Astrocyte (in vitro differentiated cells and primary cell): ENCODE measurements at places on chromosomes 1 and 21. TPM values are rescaled to one million over a fixed set of nuclear protein-coding genes. Genes with fewer than 3 reads are reported as not detected.
A peak's percentile ranks its signal among the peaks of the same experiment; 100 is the strongest.

DNA sequence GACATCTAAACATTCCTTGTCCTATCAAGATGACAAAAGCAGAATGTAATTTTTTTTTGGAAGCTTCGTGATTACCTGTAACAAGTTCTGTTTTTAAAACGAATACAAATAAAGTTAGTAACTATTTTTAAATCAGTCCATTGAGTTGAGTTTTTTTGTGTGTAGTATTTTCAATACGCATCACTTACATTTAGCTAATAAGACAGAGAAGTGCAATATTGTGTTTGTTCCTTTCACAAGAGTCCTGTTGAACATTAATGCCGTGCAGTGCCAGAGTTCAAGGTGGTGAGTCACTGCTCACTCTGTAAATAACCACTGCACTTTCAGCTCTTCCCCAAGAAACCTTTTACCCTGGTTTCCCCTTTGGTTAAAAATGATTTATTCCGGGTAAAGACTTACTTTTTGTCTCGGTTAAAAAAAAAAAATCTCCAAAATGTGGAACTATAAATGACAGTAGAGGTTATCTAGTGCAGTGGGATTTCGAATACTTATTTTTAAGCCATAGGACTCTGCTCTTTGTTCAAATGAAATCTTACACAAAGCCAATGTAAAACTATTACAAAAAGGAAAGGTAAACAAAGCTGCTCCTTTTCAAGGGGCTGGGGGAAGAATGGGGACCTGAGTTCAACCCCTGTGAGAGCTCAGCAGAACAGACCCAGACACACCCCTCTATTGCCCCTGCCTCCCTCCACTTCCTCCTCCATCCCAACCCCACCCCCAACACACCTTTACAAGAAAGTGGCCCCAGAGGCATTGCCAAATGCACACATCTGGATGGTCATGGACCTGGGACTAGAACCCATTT lies 14.8 kb upstream of the NCMAP start:
- H3K4me1 ChIP-seq = peaks cover 6% of the 10 kb centered on the region
- no peaks in the 10 kb centered on the region for H3K36me3 ChIP-seq
- peak; percentile 55 for DNase-seq
- no peak overlapping the region for H3K27ac ChIP-seq
- no peaks in the 10 kb centered on the region for H3K27me3 ChIP-seq

GRCh38 chr1:32204943-32205361 lies 519 bp upstream of the IQCC start:
- peak overlapping the region; percentile 55 for H3K27ac ChIP-seq
- no peaks in the 10 kb centered on the region for H3K27me3 ChIP-seq
- no peak for DNase-seq

GRCh38 chr1:208256091-208256490 lies 11.9 kb upstream of the PLXNA2 start:
- H3K36me3 ChIP-seq = no peaks in the 10 kb centered on the region
- peaks cover 12% of the 10 kb centered on the region for H3K4me1 ChIP-seq
- DNase-seq = no peak
- H3K27me3 ChIP-seq = peaks cover 3% of the 10 kb centered on the region
- no peak overlapping the region for H3K27ac ChIP-seq

GRCh38 chr1:33330361-33330890 lies 9.5 kb upstream of the A3GALT2 start:
- no peaks in the 10 kb centered on the region for H3K27me3 ChIP-seq
- peaks cover 94% of the 10 kb centered on the region for H3K36me3 ChIP-seq
- DNase-seq = no peak
- no peak overlapping the region for H3K4me3 ChIP-seq
- peaks cover 36% of the 10 kb centered on the region for H3K4me1 ChIP-seq

Gene DTL
- 2.6 and 6.3 TPM in 2 replicates for total RNA-seq

DNA sequence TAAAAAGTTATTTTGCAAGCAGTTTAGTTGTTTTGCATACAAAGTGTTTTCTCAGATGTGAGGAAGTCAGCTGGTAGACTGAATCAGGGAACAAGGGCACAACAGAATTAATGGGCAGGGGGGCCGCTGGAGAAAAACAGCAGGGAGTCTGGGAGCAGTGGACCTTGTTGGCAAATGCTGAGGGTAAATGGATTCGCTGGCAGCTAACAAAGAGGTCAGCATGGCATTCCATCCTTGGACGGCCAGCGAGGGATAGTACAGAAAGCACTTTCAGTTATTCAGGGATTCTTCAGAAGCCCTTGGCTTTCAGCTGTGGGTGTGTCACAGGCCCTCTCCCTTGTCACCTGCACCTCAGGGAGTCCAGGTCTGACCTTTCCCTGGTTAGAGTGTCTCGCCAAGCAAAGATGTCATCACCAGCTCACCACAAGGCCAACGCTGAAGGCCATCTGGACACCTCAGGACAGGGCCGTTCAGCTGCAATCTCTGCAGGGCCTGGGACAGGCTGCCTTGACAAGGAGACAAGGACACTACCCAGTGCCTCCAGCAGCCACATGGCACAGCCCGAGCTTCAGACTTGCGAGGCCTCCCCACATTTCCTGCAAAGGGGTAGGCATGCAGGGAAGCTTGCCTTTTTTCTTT lies 90.4 kb downstream of the KCNN3 start:
- H3K4me3 ChIP-seq = no peak overlapping the region
- H3K4me1 ChIP-seq = no peaks in the 10 kb centered on the region
- peaks cover 9% of the 10 kb centered on the region for H3K27me3 ChIP-seq
- no peak overlapping the region for H3K27ac ChIP-seq
- H3K36me3 ChIP-seq = no peaks in the 10 kb centered on the region
- no peak for DNase-seq

GRCh38 chr1:25246600-25247023 lies 642 bp downstream of the RSRP1 start:
- H3K36me3 ChIP-seq = peaks cover 33% of the 10 kb centered on the region
- no peak for DNase-seq
- H3K4me3 ChIP-seq = peak overlapping the region; percentile 100
- H3K27me3 ChIP-seq = no peaks in the 10 kb centered on the region

DNA sequence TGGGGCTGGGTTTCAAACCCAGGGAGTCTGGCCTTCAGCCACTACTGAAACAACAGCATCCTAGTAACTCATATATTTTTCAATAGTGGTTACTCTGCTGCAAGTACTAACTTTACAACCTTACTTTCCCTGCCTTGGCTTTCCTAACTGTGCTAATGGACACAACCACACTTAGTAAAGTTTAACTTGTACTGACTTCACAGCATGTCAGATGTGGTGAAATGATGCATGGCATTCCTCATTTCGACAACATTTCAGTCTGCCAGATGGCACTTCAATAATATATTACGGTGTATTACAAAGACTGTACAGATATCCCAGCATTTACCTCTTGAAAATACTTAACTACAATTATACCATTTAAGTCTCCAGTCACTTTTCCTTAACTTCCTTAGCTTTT lies 27.8 kb downstream of the LRRC7 start:
- H3K4me3 ChIP-seq = no peak overlapping the region
- no peaks in the 10 kb centered on the region for H3K27me3 ChIP-seq
- H3K27ac ChIP-seq = no peak overlapping the region
- no peaks in the 10 kb centered on the region for H3K36me3 ChIP-seq

Gene CD52
- 1.9 TPM in 1 of 2 replicates, not detected in the other for total RNA-seq

Gene CELA3B
- not detected in 2 replicates for total RNA-seq
